ENCODE measurements at places on chromosomes 11 and 22.

DNA sequence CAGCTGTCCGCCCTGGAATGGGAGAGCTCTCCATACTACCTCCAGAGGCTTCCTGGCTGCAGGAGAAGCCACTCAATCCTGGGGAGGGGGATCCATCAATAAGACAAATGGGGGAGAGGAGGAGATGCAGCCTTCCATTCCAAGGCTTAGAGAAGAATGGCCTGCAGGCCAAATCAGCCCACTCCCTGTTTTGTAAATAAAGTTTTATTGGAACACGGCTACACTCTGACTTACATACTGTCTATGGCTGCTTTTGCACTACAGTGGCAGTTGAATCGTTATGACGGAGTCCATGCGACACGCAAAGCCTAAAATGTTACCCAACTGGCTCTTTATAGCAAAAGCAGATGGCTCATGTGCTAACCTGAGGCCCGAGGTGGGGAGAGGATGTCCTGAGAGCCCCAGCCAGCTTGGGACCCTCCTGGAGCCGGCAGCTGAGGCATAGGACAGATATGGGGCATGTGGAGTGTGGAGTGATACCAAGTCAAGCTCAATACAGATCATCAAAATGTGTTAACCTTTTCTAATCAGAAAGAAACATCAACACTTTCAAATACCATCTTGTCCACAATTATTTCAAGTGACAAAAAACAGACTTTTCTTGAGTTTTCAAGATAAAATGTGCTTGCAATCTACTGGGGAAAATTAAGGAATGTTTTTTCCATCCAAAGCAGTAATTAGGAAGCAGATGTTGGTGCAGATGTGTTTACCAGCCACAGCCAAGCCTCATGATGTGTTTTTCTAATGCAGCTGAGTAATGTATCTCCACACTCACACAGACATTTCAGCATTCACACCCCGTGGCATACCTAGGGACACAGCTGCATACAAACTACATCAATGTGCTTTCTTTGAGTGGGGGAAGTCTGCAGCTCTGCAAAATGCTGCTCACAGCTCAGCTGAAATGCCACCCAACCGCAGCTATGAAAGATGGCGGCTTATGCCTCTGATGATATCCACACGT lies 181.6 kb downstream of the SHANK2 start:
- no peak for DNase-seq

- no peak for DNase-seq
These were observed 24.7 kb downstream of the TPCN2 start for GRCh38 chr11:69073469-69073868.

GRCh38 chr11:66360406-66361073 lies 11.0 kb downstream of the SLC29A2 start:
- DNase-seq, result no peak

GRCh38 chr11:134358165-134358855 lies 26.5 kb downstream of the GLB1L2 start:
- no peak for DNase-seq

- DNase-seq, result no peak
These were observed 44.0 kb upstream of the C11orf87 start for GRCh38 chr11:109378034-109378433.

- no peak for DNase-seq
These were observed 10.0 kb upstream of the MMP1 start for GRCh38 chr11:102807921-102808320.

DNA sequence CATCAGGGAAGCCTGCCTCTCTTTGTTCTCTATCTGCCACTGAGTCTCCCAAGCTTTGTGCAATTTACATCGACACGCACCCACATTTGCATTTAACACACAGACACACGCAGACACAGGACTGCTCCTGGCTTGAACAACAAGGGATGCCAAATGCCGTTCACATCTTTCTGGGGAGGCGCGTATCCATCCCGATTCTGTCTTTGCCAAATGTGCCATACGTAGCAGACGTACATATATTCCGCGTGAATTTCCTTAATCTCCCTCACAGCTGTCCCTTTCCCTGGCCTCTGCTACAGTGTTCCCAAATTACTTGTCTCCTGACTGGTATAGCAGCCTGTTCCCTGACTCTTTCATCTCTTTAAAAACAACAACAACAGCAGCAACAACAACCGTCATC lies 409.5 kb downstream of the MIAT start:
- DNase-seq, result no peak

DNA sequence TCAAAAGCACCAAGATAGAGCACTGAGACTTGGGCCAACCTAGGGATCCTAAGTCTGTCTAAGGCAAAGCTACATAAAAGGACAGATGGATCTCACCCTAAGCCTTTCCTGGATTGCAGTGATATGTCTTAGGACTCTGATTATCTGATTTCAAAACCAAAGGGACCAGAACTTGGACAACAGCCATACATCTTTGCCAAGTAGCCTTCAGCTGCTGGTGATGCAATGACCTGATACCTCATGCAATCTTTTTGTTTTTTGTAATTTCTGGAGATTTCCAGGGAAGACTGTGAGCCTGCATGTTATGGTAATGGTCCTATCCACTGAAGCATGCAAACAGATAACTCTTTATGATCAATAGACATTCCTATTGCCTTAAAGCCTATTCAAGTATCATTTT lies 230.4 kb upstream of the MTNR1B start:
- DNase-seq, result no peak

DNA sequence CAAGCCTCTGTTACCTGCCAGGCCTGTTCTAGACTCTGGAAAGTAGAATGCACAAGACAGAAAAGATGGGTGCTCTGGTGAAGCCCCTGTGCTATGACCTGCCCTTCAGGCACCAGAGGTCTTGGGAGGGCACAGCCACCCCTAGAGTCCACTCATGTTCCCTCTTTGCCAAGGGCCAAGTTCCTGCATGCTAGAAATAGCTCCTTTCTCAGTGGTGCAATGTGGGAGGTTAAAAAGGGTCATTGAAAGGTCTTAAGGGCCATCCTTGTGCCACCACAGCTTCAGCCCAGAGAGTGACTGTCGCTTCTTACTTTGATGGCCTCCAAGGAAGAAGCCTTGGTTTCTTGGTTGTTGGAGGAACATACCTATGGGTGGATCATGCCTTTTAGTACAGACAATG lies 84.6 kb upstream of the PARVA start:
- DNase-seq, result no peak

- no peak for DNase-seq
These were observed 507.3 kb upstream of the KIRREL3 start for GRCh38 chr11:127507851-127508250.

GRCh38 chr11:69867076-69868005 lies 48.1 kb upstream of the FGF3 start:
- DNase-seq, result peak; percentile 13

DNA sequence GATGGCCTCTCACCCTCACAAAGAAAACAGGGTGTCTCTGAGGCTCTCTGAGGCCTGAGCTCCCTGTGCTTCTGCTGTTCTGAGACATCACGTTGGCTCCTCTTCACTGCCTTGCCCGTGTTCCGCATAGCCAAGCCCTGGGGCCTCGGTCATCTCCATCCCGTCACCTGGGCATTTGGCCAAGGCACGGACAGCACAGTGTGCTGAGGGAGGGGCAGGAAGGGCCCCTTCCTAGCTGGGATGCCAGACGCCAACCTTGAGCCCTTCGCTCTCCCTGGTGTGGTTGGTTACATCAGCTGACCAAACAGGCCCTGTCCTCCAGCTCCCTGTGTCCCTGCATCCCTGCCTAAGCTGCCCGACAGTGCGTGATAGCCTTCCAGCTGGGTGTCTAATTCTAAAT lies 25.9 kb downstream of the MOV10L1 start:
- no peak for DNase-seq

- DNase-seq, result no peak
These were observed 764.8 kb upstream of the FAT3 start for GRCh38 chr11:91459840-91460239.

- DNase-seq, result no peak
These were observed 39.9 kb upstream of the MYO18B start for GRCh38 chr22:25702040-25702439.

- no peak for DNase-seq
These were observed 35.9 kb downstream of the EFCAB6 start for GRCh38 chr22:43776081-43776670.

- DNase-seq, result no peak
These were observed 281.7 kb downstream of the LRRC4C start for GRCh38 chr11:41177791-41178190.

DNA sequence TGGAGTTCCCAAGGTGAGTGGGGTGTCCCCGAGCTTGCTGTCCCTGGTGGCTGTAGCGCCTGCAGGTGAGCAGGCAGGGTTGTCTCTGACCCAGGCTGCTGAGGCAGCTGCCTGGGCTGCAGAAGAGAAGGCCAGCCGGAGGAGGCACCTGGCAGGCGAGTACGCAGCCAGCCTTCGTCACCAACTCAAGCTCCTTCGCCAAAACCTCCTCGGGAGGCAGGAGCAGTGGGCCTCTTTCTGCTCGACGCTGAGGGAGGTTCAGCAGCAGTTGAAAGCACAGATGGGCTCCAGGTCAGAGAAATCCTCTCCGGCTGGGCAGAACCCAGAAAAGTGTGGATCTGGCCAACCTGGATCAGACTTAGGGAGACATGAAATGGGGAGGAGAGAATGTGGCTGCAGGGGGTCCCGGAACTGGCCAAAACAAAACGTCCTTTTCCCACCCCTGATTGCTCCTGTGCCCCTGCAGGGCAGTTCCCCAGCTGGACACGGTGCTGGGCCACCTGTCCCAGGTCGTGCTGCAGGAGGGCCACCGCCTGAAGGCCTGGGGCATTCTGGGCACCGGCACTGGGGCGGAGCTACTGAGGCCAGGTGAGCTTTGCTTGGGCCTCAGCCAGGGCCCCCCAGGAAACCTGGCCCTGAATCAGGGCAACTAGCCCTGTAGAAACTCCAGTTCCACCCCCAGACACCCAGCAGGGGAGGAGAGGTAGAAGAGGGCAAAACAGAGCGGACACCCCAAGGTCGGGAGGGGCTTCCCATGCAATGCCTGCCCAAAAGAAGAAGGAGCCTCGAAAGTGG lies 56.7 kb downstream of the BTG4 start:
- DNase-seq, result no peak

GRCh38 chr11:93974759-93975158 lies 46.4 kb upstream of the HEPHL1 start:
- no peak for DNase-seq

DNA sequence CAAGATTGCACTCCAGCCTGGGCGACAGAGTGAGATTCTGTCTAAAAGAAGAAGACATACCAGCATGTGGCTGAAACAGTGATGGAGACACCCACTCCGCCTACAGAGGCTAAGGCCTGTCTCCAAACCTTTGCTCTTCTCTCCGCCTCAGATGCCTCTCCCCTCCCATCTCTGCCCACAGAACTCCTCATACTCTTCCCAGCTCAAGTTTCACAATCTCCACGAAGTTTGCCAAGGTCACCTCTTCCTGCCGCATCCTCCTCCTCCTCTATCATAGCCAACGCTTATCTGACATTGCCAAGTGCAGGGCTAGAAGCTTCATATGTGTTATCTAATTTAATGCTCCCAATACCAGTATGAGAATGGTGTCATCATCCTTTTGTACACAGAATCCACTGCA lies 25.9 kb upstream of the FBLN1 start:
- no peak for DNase-seq

- peak; percentile 87 for DNase-seq
These were observed 210.0 kb downstream of the KIRREL3 start for GRCh38 chr11:126790550-126791081.

- no peak for DNase-seq
These were observed 56.7 kb downstream of the PHF21B start for GRCh38 chr22:44952863-44953746.

Measured in Ammon's horn (tissue), 1 donor.